ENCODE measurements at places on chromosomes 16 and 17.

- no peak for DNase-seq
Measured at GRCh38 chr16:81896902-81897301, 114.4 kb downstream of the SDR42E1 start.

GRCh38 chr17:80395402-80396151 is 19.4 kb upstream of the ENDOV start:
- DNase-seq: no peak

DNA sequence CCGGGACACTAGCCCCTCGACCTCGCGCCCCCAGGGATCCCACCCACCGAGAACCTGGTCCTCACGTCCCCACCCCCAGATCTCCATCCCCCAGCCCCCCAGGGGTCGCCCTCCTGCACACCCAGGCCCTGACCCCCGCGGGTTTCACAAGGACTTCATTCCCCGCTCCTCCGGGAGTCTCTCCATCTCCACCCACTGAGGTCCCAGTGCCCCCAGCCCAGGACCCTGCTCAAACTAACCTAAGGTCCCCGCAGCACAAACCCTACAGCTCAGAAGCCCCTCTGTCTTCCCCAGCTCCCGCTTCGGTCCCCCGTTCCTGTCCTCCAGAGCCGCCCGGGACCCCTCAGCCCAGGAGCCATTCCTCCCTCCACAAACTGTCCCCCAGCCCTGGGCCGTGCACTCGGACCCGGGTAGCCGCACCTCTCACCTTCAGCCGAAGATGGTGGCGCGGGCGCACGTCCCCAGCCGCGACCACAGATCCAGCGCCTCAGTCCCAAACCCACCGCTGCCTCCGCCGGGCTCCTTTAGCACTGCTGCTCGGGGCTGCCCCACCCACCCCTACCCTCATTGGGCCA is at the start of gene MYH10:
TSS of gene MYH10 (minus strand) at position 499 of the 575 bp plus-strand sequence. CDS start 7,479 bp downstream, outside the sequence.
- DNase-seq: no peak

DNA sequence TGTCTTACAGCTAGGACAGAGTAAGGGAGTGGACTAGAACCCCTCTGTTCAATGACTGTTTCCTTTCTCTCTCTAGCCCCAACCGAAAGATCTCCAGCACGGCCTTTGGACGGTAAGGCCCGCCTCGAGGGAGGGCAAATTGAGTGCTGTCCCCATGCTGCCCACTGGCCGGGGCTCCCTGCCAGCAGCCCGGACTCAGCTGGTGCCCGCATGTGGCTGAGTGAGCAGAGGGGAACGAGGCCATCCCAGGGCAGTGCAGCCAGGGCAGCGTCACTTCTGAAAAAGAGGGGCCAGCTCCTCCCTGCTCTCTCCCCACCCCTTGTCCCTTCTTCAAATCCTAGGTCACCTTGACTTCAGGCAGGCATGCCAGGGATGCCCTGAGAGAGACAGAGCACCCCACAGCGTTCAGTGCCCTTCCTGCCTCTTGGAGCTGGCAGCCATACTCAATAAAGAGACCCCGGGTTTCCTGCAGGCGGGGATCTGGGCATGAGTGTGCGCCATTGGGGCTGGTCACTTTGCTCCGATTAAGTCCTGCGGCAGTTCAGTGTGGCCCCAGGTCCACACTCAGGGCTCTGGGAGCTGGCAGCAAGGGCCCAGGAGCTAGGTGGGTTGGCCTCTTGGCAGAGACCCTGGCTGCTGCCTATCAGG is 130.9 kb downstream of the RAB11FIP4 start:
- no peak for DNase-seq

- peak; percentile 68 for DNase-seq
Measured at GRCh38 chr16:84726079-84726668, 26.4 kb downstream of the USP10 start.

- DNase-seq: no peak
Measured at GRCh38 chr17:32588135-32588534, 101.3 kb downstream of the CDK5R1 start.

GRCh38 chr17:7281953-7282751 is 634 bp downstream of the SLC2A4 start:
- no peak for DNase-seq

DNA sequence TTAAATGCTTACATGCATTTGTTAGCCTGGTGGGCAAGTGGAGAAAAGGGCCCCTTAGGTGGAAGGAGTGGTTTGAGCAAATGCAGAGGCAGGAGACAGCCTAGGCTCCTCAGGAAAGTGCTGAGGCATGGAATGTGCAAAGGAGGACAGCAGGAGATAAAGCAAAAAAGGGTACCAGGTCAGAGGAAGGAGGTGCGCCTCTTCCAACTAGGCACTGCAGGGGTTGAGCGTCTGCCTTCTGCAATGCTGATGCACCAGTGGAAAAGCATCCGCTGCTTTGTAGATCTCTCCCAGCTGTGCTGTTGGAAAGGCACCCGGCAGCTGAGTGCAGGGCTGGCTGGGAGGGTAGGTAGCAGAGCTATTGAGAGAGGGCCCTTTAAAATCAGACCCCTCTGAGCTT is 287.0 kb upstream of the XYLT1 start:
- no peak for DNase-seq

DNA sequence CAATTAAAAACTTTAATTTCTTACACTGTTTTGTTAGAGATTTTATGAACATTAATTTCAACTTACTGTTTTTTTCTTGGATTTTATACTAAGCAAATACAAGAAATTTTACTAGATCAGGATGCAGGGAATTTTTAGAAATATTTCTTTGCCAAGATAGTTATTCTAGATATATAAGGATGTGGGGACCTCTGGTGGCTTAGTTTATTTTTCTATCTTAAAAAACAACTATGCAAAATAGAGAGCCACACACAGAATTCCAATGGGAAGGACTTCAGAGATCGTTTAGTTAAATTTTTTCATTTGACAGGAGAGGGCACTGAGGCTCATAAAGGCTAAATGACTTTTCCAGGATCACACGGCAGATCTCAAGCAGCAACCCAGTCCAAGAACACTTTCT is 23.0 kb upstream of the CAPNS2 start:
- no peak for DNase-seq

DNA sequence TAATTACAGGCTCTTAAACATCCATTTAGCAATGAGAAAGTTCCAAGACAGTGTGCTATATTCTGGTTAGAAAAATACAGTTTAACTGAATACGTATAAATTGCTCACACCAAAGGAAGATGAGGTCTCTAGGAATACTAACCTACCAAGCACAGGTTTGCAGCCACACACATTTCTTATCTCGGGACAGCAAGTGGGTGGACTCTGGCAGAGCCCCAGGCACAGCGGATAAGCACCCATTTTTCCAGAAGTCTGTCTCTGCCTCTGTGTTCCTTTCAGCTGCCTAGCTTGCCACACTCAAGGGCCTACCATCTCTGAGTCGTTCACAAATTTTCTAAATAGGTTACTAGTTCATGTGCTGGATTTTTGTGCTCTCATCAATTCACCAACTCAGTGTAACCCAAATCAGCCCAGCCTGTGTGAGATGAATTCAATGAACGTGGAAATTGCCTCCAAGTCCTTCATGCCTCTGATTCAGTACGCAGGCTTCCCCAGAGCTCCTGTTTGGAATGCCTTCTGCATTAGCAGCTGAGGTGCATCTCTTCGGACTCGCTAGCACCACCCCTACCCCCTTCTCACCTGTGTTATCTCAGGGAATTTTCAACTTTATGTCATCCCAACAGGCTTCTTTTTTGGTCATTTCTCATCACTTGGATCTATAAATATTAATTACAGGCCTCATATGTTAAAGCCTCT is 581.0 kb upstream of the CDH11 start:
- no peak for DNase-seq

GRCh38 chr16:74718140-74718539 is 17.5 kb upstream of the MLKL start:
- DNase-seq: no peak

GRCh38 chr17:70132505-70132904 is 36.8 kb upstream of the KCNJ2 start:
- no peak for DNase-seq

- no peak for DNase-seq
Measured at GRCh38 chr17:10870336-10871050, 32.6 kb upstream of the PIRT start.

DNA sequence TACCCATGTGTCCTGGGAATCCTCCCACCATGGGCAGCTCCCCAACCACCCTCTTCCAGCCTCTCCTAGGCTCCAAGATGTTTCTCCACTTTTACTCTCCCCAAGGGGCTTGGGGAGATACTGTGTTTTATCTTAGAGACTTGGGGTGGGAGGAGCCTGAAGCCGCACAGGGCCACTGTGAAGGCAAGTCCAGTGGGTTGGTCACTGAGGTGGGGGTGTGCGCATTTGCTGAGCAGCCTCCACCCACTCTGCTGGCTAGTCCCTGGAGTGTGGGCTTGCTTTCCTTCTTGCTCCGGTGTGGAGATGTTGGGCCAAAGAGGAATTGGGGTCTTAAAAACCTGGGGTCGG is 4.1 kb upstream of the CLDN9 start:
- DNase-seq: no peak

DNA sequence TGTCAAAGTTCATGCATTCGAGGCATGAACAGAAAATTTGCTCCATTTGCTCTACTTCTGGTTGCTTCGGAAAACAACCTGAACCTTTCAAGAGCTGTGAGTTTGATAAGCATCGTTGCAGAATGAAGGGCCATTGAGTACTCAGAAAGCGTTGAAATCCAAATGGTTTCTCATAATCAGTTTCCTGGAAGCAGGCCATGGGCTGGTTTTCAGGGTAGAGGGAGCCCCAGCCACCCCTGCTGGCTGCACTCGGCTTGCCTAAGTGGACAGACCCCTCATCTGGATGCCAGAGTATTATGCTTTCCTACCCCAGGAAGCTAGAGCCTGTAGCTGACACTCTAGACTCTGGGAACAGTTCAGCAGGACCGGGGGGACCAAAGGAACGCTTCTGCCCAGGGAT is 24.4 kb downstream of the SCNN1G start:
- DNase-seq: no peak

DNA sequence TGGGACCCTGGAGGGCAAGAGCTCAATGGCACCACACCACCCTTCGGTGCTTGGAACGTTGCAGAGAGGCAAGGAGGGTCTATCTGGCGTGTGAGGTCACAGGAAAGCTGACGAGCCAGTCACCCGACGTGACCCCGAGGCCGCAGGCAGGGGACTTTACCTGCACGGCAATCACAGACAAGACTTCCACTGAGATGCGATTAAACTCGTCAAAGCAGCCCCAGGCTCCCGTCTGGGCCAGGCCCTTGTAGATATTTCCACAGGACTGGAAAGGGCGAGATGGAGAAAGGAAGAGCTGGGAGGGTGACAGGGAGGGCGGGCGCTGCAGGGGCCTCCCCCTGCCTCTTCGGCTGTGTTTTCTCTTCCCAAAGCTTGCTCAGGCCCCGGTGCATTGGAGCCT is 78.3 kb downstream of the DNAH17 start:
- no peak for DNase-seq

DNA sequence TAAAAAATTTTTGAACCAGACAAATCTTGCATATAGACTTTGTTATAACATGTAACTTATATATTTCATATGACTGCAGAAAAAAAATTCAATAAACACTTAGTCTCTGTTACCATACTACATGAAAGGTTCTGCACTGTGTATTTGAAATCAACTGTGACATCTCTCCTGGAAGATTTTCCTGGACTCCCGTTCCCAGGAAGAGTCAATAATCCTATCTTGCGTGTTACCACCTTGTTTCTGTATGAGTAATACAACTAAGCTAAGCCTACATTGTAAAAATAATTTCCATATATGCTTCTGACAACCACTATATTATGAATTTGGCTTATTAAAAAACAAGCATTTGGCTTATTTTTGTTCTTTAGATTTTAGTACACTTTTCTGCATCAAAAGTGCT is 665.6 kb upstream of the SOX9 start:
- no peak for DNase-seq

- DNase-seq: peak; percentile 53
Measured at GRCh38 chr16:57628008-57628781, at the start of gene ADGRG1. TSS of gene ADGRG1 (plus strand) at chr16:57628630. CDS start at chr16:57650288, 21,658 bp downstream.

DNA sequence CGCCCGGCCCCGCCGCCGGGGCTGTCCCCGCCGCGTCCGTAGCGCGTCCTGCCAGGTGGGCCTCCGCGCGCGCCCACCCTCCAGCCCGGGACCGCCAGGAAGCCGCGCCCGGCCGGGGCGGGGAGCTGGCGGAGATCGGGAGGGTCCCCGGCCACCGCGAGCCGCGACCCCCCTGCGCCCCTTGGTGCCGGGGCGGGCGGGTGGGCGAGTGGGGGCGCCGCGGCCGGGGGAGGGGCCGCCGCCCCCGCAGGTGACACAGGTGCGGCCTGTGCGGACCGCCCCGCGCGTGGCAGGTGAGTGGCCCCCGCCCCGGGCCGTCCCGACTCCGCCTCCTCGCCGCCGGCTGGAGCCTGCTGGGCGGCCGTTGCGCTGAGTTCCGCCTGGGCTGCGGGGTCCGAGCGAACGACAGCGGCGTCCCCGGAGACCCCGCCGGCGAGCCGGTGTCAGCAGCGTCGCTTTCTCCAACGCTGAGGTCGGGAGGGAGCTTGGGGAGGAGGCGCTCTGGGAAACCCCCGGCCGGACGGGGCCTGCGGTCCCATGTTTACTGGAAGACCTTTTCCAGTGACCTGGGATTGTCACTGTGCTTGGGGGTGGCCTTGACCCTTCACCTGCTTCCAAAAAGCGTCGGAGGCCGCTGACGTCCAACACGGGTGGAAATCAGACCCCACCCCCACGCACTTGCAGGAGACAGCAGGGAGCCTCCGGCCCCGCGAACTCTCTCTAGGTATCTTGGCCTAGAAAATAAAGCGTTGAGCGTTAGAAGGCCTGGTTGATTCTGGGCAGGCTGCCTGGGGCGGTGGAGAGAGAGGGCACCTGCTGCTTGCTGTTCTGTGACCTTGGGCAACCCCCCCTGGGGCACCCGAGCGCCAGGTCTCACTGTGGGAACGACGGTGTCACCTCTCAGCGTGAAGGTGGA is 542 bp downstream of the KLHL36 start:
- peak; percentile 62 for DNase-seq

GRCh38 chr17:70120425-70120824 is 45.4 kb downstream of the KCNJ16 start:
- DNase-seq: no peak

GRCh38 chr17:55307879-55308278 is 43.1 kb downstream of the HLF start:
- DNase-seq: no peak

- no peak for DNase-seq
Measured at GRCh38 chr17:81722184-81723120, 10.4 kb downstream of the SLC25A10 start.

- no peak for DNase-seq
Measured at GRCh38 chr17:50062293-50063243, 6.7 kb downstream of the ITGA3 start.

- DNase-seq: no peak
Measured at GRCh38 chr17:17081304-17081940, 39.2 kb downstream of the MPRIP start.

Data from HEK293T (cell line).